ENCODE measurements at places on chromosomes 16 and 17. TPM values are rescaled to one million over a fixed set of nuclear protein-coding genes. Genes with fewer than 3 reads are reported as not detected.

CA5A gene
- total RNA-seq, result not detected

- DNase-seq, result peak; percentile 42
These were observed 23.9 kb downstream of the ZNF213 start for GRCh38 chr16:3158510-3159314.

- DNase-seq, result no peak
These were observed 16.6 kb downstream of the CHAD start for GRCh38 chr17:50451943-50452629.

DNA sequence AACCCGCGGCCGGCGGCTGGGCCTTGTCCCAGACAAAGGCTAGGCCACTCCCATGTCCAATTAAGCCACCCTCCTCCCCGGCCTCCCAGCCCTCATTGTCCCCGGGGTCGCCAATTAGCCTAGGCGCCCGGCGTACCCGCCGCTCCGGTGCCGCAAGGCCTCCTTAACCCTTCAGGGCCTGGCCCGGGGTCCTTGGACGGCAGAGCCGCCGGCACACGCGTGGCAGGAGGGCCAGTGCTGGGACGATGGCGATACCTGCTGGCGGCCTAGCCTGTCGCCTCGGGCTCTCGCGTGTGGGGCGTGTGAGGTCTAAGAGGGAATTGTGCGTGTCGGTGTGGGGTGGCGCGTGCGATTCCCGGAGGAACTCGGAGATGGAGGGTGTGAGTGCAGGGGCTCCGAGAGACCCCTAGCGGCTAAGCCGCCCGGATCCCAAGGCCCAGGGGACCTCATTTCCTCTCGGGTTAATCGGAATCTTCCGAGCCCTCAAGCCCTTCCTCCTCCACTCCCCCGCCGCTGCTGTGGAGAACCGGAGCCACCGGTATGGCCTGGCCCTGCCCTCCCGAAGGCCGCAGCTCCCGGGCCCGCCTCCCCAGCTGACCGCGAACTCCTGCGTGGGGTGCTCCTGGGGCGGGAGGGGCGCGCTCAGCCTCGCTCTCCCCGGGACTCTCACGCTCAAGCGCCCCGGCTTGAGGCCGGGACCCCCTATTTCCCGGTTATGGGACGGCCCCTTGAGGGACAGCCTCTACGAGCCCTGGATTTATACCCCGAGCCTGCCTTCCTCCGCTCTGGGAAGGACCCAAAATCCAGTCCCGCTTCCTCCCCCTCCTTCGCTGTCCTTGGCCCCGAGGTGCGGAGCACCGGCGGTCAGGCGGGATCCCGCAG, 11.9 kb downstream of the TBX2 start:
- no peak for DNase-seq

GRCh38 chr17:7882068-7882467, 6.5 kb upstream of the CHD3 start:
- DNase-seq, result no peak
